Spinal cord (tissue), 10 donors: ENCODE measurements at places on chromosomes 12 and 14. TPM values are rescaled to one million over a fixed set of nuclear protein-coding genes. Genes with fewer than 3 reads are reported as not detected.

Gene OAS2
- total RNA-seq, result 9.3 TPM

- DNase-seq, result no peak
Measured at GRCh38 chr14:55052269-55052930, 953 bp downstream of the MAPK1IP1L start.

Gene POTEG
- total RNA-seq, result not detected

GRCh38 chr12:38689704-38690103, 215.7 kb downstream of the CPNE8 start:
- DNase-seq, result no peak

DNA sequence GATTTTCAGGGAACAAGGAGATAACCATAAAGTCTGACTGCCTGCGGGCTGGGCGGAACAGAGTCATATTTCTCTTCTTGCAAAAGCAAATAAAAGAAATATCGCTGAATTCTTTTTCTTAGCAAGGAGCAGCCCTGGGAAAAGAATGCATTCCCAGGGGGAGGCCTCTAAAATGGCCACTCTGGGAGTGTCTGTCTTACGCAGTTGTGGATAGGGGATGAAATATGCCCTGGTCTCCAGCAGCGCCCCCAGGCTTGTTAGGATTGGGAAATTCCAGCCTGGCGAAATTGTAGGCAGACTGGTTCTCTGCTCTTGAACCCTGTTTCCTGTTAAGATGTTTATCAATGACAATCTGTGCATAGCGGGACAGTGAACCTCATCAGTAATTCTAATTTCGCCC, 40.5 kb downstream of the PCNX1 start:
- DNase-seq, result no peak

Gene WNT1
- not detected for total RNA-seq

Gene KLHL33
- 0.89 TPM for total RNA-seq

Gene KERA
- total RNA-seq, result 1.3 TPM

Gene IFT81
- 35.7 TPM for total RNA-seq

Gene SLC25A21
- 4.5 TPM for total RNA-seq

DNA sequence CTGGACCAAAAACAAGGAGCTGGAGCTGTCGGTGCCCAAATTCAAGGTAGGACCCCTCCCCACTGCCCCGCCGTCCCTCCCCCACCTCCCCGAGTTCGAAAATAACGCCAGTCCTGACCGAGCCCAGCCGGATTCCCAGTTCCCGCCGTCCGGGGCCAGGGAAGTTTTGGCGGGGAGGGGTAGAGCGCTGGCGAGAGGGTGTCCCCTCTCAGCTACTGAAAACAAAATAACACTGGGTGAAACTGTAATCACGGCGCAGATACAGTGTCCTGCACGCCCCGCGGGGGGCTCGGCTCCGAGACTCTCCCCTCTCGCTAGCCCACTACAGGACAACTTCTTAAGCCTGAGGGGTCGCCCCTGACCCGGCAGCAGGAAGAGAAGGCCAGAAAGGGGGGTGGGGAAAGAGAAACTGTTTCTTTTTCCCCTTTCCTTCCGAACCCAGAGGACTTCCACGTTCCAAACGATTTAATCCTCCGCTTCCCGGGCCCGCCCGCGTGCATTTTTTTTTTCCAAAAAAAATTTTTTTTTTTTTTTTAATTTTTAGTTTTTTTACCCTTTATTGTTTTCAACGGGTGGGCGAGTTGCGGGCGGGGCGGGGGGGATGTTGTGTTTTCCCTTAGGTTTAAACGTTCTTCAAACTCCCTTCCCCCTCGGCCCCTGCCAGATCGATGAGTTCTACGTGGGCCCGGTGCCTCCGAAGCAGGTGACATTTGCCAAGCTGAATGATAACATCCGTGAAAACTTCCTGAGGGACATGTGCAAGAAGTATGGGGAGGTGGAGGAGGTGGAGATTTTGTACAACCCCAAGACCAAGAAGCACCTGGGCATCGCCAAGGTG, 1.6 kb downstream of the SETD1B start:
- peak; percentile 75 for DNase-seq

DNA sequence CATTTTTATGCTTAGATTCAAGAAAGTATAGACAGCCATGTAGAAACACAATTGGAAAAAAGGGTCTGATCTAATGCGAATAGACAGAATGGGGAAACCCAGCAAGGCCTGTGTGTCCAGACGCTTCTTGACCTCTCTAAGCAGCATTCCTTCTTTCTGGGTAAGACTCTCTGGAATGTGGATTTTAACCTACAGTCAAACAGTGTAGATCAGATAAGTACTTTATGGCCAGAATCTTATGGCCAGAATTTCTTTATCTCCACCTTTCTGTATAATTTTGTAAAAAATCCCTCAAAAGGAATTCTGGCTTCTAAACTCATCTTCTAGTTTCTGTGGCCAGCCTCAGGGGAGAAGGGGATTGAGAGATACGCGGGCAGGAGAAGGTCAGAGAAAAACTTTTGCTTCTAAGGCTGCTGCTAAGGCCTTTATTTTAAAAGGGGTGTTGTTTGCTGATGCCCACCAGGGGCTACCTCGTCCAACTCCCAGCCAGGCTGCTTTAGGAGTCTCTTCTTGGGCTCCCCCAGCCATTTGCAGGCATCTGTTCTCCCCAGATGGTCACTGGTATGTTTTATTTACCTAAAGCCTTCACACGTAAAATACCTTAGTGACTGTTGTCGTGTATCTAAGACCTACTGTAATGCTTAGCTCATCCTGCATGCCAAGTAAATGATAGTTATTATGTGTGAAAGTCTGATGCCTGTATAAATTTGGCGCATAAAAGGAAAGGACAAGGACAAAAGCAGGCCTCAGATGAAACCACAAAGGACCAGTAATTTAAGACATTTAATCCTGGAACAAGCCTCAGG, 68.4 kb downstream of the ANO6 start:
- no peak for DNase-seq

Gene SEC23A
- total RNA-seq, result 106 TPM

GRCh38 chr12:16857456-16857923, 251.5 kb upstream of the LMO3 start:
- no peak for DNase-seq

GRCh38 chr12:75635606-75636444, 124.4 kb upstream of the KRR1 start:
- DNase-seq, result no peak

- no peak for DNase-seq
Measured at GRCh38 chr12:93358058-93358457, 19.7 kb upstream of the NUDT4 start.

Gene P2RX7
- 8.7 TPM for total RNA-seq

Gene LACRT
- total RNA-seq, result not detected

Gene ETNK1
- total RNA-seq, result 170 TPM

DNA sequence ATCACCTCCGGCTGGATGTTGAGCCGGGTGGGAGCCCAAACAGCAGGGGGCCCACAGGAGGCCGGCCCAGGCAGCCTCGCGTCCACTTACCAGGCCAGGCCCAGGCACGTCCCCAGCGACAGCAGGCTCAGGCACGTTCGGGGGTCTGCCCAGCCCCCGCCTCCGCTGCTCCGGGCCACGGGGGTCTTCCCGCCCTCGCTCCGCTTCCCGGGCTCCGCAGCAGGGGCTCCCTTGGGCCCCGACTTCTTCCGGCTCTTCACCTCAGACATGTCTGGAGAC, 216 bp downstream of the IKBIP start:
- DNase-seq, result peak; percentile 10

DNA sequence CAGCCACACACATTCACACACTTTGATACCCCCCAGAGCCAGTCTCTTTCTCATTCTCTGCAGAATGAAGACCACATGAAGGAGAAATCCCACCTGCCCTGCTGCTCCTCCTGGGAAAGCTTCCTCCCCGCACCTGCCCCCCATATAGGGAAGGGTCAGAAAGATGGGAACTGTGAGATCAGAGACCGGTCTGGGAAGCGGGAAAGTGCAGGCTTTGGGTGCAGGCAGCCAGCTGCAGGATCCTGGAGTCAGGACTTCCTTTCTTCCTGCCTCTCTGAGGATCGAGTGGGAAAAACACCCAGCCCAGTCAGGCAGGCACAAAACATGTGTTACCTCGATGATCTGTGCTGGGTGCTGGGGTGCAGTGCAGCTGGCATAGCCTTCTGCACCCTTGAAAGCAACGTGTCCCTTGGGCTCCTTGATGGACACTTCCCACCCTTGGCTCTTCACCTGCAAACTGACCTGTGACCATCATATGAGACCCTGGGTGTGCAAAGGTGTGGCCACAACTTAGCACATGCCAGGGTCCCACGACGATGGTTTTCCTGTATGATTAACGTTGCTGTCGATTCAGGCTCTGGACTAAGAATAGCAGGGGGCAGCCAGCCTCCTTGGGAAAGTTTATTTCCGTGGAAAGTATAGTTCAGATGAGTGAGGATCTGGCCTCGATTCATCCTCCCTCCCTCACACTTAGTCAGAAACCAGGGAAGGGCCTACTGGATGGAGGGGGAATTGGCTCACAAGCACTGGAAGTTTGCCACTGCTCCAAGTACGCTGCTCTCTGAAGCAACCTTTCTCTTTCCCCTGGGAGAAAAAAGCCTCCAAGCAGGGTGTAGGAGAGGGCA, 105.4 kb upstream of the MED13L start:
- no peak for DNase-seq

Gene KCNC2
- 3.2 TPM for total RNA-seq
